ENCODE measurements at places on chromosomes 1 and 21.

DNA sequence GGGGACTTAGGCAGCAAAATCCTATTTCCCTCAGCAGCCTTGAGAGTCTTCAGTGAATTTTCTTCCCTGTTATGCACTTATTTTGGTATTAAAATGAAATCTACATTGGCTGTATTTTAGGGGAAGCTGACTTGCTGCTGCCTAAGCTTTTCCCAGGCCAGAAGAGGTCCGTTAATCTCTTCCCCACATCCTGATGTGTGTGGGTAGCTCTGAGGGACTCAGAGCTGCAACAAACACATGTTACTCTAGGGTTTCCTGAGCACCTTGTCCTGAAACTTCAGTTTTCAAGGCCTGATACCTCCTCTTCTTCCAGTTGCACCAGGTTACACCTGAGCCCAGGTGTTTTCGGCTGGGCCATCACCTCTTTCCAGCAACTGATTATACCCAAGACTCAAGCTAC, 51.5 kb downstream of the SYT6 start:
- no peak for DNase-seq

DNA sequence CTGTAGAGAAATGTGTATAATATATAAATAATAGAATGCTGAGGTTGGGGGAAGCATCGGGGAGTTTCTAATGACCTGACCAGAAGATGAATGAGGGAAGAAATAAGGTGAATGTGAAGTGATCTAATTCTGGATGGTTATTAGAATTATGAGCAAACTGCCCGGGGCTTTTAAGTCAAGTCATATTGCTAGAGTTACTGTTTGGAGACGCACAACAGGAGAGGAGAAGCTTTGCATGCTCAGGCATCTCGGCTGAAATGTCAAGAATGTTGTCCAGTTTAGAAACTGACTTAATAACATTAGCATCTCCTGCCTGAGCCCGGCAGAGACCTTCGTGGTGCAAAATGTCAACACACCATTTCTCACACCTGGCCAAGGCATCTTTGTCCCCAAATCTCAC, 119.1 kb downstream of the RRAGC start:
- DNase-seq = no peak

- no peak for DNase-seq
Measured at GRCh38 chr1:210263963-210264362, 31.4 kb downstream of the SERTAD4 start.

GRCh38 chr1:117447661-117448060, 80.4 kb downstream of the MAN1A2 start:
- no peak for DNase-seq

- DNase-seq = no peak
Measured at GRCh38 chr1:230923176-230923575, 54.9 kb upstream of the C1orf198 start.

DNA sequence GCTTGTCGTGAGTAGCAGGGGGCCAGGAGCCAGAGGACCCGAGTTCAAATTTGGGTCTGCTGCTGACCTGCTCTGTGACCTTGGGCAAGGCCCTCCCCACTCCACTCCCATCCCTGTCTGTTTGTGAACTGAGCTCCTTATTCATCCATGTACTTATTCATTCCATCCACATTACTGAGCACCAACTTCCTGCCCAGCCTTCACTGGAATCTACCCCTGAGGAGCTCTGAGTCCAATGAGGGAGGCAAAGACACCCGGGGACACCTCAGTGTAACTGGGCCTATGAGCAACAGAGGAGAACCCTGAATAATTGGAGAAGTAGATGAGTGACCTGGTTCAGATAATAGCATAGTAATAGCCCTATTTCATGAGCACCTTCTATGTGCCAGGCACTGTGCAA, 8.9 kb downstream of the BSND start:
- DNase-seq = no peak

GRCh38 chr1:42680921-42681683, 1.1 kb upstream of the YBX1 start:
- DNase-seq = no peak

All from GF-D8 (cell line).